ENCODE measurements at places on chromosomes 7 and 10.

GRCh38 chr7:7491044-7491443 lies 44.6 kb downstream of the COL28A1 start:
- no peak for DNase-seq

GRCh38 chr10:28783087-28783486 lies 105.8 kb downstream of the BAMBI start:
- DNase-seq, result no peak

DNA sequence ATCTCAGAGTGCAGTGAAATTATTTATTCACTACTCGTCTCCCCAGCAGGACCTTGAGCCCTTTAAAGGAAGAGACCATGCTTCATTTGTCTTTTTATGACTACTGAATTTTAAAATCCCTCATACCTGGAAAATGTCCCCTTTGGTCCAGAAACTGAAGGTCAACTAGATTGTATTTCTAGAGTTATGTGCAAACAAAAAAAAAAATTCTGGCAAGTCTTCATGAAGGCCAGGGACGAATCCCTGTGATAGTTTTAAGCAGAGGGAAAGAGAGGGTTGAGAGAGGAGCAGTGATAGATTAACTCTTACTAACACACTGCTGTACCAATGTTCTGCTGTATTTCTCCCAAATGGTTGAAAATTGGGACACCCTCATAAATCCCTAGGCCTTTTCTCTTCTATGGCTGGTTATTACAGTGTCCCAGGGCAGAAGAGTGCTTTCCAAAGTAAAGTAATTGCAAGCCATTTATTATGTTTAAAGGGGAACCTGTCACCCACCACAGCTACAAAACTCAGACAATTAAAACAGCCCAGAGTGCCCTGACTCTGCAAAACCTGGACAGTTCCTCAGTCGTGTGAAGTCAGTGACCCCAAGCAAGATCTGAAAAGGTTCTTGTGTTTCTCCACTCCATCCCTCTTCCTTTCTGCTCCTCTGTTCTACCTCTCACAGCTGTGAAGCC lies 182.8 kb upstream of the AOAH start:
- DNase-seq, result no peak

DNA sequence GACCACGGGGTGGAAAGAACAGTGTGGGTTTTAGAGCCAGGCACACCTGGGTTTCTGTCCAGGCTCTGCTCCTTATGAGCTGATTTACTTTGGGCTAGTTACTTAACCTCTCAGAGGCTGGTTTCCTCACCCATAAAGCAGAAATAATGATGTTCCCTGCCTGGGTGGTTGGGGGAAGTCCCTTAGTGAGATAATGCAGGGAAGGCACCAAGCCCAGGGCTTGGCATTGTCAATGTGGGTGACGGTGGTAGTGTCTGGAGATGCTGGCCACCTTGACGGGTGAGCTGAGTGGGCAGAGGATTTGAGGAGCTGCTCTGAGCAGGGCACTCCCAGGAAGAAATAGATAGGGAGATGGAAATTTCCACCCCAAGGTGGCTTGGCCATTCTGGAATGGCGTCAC lies 65.2 kb downstream of the SH2D4B start:
- DNase-seq, result no peak

- no peak for DNase-seq
These were observed 222.8 kb downstream of the THSD7A start for GRCh38 chr7:11609096-11609670.

GRCh38 chr10:29946953-29947700 lies 112.3 kb downstream of the JCAD start:
- DNase-seq, result no peak

- no peak for DNase-seq
These were observed 22.1 kb downstream of the CLDN12 start for GRCh38 chr7:90425376-90425775.

DNA sequence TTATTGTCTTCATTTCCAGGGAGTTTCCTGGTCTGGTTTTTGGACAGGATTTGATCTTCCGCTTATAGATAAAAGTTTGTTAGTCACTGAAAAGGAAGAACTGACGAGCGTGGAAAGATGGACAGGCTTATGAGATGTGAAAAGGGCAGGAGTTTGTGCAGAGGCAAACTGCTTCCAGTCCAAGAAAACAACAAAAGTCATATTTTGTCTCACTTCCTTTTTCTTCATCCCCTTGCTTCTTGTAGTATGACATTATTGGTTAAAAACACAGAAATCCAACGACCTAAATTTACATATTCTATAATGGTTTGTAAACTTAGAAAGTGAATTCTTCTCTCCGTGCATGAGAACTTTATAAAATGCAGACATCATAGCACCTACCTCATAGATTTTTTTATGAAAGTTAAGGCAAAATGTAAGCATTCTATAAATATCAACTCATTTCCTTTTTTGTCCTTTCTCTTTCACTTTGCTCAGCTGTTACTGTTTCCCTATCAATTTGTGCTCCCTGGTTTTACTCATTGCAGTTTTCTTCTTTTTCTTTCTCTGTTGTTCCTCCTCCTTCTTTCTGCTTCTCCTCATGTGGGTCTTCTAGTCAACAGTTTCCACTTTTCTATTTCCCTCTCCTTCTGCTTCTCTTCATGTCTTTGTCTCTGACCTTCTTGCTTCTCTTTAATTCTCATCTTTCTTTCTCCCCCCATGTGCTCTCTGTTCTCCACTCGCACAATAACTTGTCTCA lies 370.2 kb downstream of the ARL4A start:
- DNase-seq, result no peak

DNA sequence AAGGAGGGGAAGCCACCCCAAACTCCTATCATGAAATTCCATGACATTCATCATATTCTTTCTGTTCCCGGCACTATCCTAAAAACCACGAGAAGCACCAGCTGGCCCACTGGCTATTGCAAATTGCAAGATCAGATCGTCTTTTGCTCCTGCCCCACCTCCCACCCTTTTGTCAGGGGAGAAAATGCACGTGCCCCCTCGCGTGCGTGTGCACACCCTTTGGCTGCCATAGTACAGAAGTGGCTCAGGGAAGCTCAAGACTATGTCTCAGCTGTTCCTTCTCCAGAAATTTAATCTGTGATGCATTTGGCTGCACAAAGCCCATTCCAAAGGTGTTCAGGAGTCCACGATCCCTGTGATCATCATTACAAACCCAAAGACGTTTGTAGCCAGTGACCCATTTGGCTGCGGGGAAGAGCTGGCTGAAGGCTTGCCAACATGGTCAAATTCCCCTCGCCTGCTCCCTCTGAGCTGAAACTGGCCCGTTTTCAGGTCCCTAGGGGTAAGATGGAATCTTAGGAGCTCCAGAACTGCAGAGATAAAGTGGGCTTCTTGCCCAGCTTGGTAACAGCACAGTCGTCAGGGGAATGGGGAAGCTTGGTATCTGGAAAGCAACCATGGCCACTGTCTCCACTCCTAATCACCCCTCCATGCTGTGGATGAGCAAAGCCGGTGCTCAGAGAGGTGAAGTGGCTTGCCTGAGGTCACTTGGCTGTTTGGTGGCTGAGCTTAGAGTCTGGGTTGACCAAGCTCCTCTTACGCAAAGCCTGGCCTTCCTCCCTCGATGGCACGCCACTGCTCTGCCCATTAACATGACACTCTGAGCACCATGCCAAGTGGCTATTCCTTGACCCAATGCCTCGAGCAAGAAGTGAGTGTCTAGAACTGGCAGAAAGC lies 155.4 kb downstream of the NEURL1 start:
- DNase-seq, result no peak

GRCh38 chr7:93013446-93014061 lies 104.2 kb downstream of the SAMD9 start:
- no peak for DNase-seq

DNA sequence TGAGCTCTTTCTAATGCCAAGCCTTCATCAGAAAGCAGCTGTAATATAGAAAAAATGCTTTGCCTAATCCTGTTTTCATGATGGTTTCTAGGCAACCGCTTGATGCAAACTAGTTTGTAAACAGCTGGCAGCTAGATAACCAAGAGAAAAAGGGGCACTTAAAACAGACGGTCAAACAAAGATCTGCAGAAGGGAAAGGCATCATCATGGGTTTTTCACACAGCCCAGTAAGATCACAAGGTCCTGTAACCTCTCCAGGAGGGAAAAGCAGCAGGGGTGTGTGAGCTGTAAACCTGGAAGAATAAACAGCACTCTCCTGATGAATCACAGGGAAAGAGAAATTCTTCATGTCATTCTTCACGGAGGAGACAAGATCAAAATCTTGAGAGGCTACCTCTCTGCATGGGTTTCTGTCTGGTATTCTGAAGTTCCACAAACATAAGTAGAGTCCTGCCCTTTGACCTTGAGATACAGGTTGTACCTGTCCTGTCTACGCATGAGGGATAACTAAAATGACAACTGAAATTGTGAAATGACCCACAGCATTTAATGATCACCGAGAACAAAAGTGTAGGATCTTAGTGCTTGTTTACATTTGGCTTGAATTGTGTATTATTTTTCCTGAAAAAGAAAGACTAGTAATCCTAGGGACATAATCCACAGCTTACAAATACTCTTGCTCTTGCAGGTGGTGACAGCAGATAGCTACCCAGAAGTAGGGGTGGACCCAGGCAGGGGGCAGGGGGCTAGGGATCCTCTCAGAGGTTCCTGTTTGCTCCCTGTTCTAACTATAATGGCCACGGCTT lies 48.0 kb downstream of the CREB3L2 start:
- DNase-seq, result no peak

All from cortex of kidney (tissue), 1 donor.